ENCODE measurements at places on chromosomes 1 and 21.

- no peak overlapping the region for H3K4me3 ChIP-seq
- H3K27ac ChIP-seq, result no peak overlapping the region
- no peaks in the 10 kb centered on the region for H3K27me3 ChIP-seq
- no peaks in the 10 kb centered on the region for H3K36me3 ChIP-seq
- no peaks in the 10 kb centered on the region for H3K4me1 ChIP-seq
These were observed 149.3 kb downstream of the AK5 start for GRCh38 chr1:77430966-77431690.

DNA sequence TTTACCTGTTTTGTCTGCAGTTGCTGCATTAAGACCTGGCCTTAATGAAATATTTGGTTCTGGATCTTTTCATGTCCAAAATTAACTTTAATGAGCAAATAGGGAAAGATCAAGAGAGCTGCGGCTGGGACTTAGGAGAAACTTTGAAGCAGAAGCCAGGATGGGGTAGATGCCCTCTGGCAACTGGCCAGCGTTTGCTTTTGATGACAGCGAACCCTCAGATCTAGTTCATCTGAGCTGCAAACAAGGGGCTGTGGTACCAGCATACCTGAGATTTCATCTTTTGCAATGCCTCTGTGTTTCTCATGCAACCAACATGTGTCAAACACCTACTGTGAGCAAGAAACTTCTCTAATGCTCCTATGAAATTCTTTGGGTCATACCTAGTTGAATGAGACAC lies 13.0 kb upstream of the TEDDM1 start:
- H3K4me1 ChIP-seq, result peaks cover 5% of the 10 kb centered on the region
- H3K27me3 ChIP-seq, result no peaks in the 10 kb centered on the region
- no peak overlapping the region for H3K27ac ChIP-seq
- no peaks in the 10 kb centered on the region for H3K36me3 ChIP-seq

- no peak overlapping the region for H3K4me3 ChIP-seq
- no peak for DNase-seq
- H3K36me3 ChIP-seq, result no peaks in the 10 kb centered on the region
- H3K4me1 ChIP-seq, result no peaks in the 10 kb centered on the region
These were observed 35.3 kb downstream of the EPHB2 start for GRCh38 chr1:22745669-22746585.

GRCh38 chr1:115457289-115457688 lies 119.2 kb upstream of the NGF start:
- no peak overlapping the region for H3K4me3 ChIP-seq
- H3K27me3 ChIP-seq, result no peaks in the 10 kb centered on the region
- H3K36me3 ChIP-seq, result no peaks in the 10 kb centered on the region
- no peaks in the 10 kb centered on the region for H3K4me1 ChIP-seq
- H3K27ac ChIP-seq, result no peak overlapping the region

DNA sequence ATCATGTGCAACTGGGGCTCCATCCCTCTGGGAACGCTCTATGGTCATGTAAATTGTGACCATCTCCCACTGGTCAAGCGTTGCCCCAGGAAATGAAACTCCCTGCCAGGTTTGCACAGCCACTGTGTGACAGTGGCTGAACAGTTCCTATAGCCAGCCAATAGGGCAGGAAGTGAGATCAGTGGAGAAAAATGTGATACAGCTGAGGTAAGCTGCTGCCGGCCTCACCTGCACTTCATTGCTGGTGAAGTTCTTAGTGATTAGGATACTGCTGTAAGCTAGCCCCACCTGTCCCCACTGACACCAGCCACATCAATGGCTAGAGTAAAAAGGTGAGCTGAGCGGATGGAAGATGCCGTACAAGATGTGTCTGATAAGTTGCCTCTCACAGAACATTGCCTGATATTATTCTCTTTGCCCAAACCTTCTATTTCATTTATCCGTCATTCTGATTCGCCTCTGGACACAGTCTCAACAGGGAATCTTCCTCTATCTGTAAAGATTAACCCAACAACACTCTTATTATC lies 38.4 kb upstream of the CDC42BPA start:
- H3K4me1 ChIP-seq, result peaks cover 7% of the 10 kb centered on the region
- H3K27me3 ChIP-seq, result no peaks in the 10 kb centered on the region
- H3K27ac ChIP-seq, result peak overlapping the region; percentile 5
- peak; percentile 92 for DNase-seq
- no peaks in the 10 kb centered on the region for H3K36me3 ChIP-seq

DNA sequence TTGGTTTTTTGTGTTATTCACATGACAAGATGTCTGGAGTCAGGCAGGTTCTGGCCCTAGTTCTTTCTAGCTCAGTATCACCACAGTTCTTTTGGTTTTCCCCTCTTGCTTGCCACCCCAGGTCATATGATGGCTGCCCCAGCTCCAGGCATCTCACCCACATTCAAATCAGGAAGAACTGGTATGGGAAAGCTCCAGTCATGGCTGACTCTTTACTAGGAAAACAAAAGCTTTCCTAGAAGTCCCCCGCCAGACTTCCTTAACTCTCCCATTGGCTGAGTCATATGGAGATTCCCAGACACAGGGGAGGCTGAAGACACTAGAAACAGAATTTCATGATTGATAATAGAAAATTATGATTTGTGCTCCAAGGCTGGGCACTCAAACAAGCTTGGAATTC lies 22.1 kb upstream of the EYA3 start:
- H3K4me1 ChIP-seq, result no peaks in the 10 kb centered on the region
- no peaks in the 10 kb centered on the region for H3K27me3 ChIP-seq

GRCh38 chr1:235910357-235911299 lies 43.9 kb upstream of the LYST start:
- H3K36me3 ChIP-seq, result no peaks in the 10 kb centered on the region
- H3K4me1 ChIP-seq, result no peaks in the 10 kb centered on the region
- DNase-seq, result peak; percentile 53
- H3K27me3 ChIP-seq, result no peaks in the 10 kb centered on the region
- no peak overlapping the region for H3K4me3 ChIP-seq

GRCh38 chr1:245353411-245353810 lies 198.6 kb downstream of the KIF26B start:
- H3K4me1 ChIP-seq, result no peaks in the 10 kb centered on the region
- H3K4me3 ChIP-seq, result no peak overlapping the region
- no peaks in the 10 kb centered on the region for H3K36me3 ChIP-seq
- no peak for DNase-seq
- H3K27ac ChIP-seq, result no peak overlapping the region

DNA sequence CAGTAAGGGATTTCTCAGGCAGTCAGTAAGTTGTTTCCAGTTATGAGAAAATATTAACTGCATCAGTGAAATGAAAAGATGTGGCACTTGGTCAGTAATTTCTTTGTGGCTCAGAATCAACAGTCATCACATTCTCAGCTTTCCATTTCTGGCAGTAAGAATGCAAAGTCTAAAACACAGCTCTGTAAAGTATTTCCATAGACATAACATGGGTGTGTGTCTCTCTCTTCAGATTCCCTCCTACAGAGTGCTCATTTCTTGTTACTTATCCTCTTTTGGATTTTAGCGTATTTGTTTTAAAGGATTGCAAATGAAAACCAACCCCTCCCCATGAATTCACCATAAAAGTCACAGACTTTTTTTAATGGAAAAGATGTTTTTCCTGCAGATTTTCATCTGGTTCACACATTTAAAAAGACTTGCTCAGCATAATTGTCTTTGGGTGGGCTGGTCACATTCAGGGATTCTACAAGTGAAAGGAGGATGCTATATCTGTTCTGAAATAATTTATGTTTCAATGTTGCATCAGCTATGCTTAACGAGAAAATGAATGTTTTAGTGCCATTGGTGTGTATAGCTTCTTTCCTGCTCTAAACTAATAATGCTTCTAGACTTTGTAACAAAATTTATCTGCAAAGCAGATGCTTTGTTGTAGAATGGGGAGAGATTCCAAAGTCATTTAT lies 34.6 kb upstream of the CD55 start:
- H3K27ac ChIP-seq, result no peak overlapping the region
- H3K27me3 ChIP-seq, result no peaks in the 10 kb centered on the region
- H3K4me3 ChIP-seq, result no peak overlapping the region

- H3K27ac ChIP-seq, result peak overlapping the region; percentile 6
- H3K4me1 ChIP-seq, result peaks cover 22% of the 10 kb centered on the region
These were observed 6.1 kb upstream of the IGSF8 start for GRCh38 chr1:160104486-160104885.

DNA sequence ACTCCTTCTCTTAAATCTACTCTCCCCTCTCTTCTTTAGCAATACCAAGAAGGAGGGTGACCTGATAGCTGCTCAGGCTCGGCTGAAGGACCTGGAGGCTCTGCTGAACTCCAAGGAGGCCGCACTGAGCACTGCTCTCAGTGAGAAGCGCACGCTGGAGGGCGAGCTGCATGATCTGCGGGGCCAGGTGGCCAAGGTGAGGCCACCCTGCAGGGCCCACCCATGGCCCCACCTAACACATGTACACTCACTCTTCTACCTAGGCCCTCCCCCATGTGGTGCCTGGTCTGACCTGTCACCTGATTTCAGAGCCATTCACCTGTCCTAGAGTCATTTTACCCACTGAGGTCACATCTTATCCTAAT lies 16.0 kb downstream of the LMNA start:
- no peak overlapping the region for H3K4me3 ChIP-seq
- H3K36me3 ChIP-seq, result peaks cover 10% of the 10 kb centered on the region
- no peaks in the 10 kb centered on the region for H3K27me3 ChIP-seq
- H3K4me1 ChIP-seq, result peaks cover 4% of the 10 kb centered on the region
- H3K27ac ChIP-seq, result no peak overlapping the region

- no peaks in the 10 kb centered on the region for H3K27me3 ChIP-seq
- peak within 1 kb of the TSS; percentile 98 for H3K4me3 ChIP-seq
- DNase-seq, result peak; percentile 93
- H3K4me1 ChIP-seq, result no peaks in the 10 kb centered on the region
These were observed at the start of gene CHD1L for GRCh38 chr1:147242449-147243227. Gene CHD1L (plus strand): TSS chr1:147242684. CDS start chr1:147242704, 20 bp downstream.

DNA sequence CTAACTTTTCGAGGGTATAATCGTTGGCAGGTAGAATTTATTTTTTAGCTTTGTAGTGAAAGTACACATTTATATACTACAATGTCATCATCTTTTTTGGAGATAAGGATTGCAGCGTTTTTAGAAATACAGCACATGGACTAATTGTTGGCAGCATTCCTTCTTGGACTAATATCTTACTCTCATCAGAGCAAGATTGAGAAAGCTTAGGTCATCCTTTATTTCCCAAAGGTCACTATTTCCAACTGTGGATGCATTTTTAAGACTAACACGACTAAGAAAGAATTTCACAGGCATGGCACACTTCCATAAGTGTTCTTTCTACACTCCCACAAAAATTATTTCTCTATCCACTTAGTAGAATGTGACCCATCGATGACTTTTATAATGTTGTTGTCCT lies 732.3 kb downstream of the NCAM2 start:
- no peaks in the 10 kb centered on the region for H3K4me1 ChIP-seq
- H3K27me3 ChIP-seq, result no peaks in the 10 kb centered on the region
- H3K27ac ChIP-seq, result no peak overlapping the region

Data from H1 (cell line).